NCI-H69 (cell line): ENCODE measurements at places on chromosomes 4 and X.

GRCh38 chr4:162849937-162850336, 316.8 kb downstream of the NAF1 start:
- DNase-seq, result peak; percentile 21

DNA sequence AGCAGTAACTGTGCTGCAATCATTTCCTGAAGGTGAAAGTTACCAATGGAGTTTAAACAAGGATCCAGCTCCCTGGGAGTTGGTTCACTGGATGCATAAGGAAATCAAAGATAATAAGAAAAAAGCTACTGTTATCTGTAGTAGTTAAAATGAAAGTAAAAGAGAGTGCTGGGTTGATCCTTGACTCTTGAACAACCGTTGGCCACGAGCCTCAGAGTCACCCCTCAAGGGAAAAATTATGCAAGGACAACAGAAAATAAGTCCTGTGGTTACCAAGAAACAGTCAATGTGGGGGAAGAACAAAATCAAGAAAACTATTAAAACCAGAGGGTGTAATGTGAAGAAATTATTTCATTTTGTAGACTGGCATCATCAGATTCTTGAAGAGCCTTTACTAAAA, 49.7 kb upstream of the DDIT4L start:
- no peak for DNase-seq

GRCh38 chr4:88275949-88276515, 8.3 kb downstream of the PPM1K start:
- no peak for DNase-seq

DNA sequence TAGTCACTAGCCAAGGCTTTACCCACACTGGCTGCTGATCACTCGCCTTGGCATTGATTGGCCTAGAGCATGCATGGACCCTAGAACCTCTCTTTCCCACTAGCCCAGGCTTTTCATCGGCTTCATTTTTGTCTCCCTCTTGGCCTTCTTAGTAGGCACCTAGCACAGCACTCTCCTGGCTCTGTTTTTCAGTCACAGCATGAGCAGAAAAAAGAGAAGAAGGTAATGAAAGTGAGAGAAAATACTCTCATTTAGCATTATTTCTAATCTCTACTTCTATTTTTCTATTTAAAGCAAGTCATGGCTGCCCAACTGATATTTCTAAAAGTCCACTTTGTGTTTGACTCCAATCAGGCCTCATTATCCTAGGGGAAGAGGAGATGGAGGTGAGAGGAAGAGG, 267.2 kb downstream of the FBXO8 start:
- DNase-seq, result no peak

DNA sequence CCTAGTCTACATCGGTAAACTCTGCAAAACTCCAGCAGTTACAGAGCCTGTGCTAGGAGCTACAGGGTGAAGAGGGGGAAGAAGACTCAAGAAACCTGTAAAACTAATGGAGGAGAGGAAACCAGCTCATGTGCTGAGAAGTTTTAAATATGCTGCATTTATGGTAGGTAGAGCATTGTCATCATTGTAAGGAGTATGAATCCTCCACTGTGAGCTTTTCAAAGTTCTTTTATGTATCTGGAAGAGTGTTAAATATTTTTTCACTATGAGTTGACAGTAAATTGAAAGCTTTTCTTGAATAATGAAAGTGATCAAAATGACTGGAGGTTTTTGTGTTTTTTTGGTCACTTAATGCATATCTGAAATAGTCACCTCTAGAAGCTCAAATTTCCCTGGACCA, 46.2 kb downstream of the SEPTIN11 start:
- no peak for DNase-seq

DNA sequence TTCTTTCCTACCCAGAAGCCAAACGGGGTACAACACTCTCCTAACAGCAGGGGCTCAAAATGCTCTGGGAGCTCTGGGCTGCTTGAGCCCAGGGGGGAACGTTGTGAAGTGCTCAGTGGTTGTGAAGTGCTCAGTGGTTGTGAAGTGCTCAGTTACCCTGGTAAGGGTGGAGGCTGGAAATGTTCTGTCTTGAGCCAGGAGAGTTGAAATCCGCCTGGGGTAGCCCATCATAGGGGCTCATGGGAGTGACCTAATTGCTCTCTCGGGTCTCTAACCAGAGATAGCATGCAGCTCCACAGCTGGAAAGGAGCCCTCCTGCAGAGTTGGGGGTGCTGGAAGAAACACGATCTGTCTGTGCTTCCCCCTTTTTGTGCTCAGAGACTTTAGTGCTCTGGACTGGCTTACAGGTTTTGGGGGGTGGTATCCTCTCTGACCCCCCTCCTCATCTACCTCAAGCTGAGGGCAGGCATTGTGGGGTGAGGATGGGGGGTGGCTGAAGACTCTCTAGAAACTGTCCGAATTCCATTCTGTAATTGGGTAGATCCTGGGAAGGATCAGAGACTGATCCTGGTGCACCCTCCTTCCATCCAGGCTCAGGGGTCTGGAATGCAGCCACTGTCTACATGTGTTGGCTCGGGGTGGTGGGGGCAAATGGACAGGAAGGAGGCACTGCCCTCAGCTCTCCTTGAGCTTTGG, 2.7 kb downstream of the EFNB1 start:
- peak; percentile 13 for DNase-seq

GRCh38 chrX:148416142-148416541, 84.3 kb upstream of the AFF2 start:
- no peak for DNase-seq

GRCh38 chr4:70666369-70666768, at the start of gene JCHAIN:
TSS of gene JCHAIN (minus strand) at chr4:70666508. CDS start at chr4:70666490, 18 bp downstream.
- DNase-seq, result no peak

DNA sequence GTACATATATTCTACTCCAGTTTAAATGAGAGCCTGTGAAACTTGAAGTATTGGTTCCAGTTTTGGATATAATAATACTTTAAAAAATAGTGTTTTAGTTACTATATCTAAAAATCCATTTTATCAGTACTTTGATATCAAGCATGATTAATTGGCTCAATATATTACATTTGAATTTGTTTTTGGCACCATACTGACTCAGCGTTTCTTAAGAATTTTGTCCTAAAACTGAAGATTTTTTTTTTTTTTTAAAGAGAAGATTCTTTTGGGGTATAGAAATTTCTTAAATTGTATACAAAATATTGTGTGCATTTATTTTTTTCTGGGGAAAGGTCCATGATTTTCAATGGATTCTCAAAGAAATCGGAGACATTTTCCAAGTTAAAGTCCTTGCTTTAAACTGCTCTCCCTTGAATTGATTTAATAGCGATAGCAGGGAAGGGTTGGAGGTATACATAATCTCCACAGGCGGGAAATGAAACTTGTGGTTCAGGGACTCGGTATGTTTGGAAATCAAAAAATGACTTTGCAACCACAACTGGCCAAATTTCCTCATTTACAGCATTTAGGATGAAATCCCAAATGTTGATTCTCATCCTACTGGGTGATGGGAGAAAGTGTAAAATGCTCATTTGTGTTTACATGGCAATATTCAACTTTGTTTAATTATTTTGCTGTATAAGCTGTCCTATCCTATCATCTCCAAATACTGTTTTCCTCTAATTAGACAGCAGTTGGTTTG, 62.3 kb downstream of the TMA16 start:
- no peak for DNase-seq

DNA sequence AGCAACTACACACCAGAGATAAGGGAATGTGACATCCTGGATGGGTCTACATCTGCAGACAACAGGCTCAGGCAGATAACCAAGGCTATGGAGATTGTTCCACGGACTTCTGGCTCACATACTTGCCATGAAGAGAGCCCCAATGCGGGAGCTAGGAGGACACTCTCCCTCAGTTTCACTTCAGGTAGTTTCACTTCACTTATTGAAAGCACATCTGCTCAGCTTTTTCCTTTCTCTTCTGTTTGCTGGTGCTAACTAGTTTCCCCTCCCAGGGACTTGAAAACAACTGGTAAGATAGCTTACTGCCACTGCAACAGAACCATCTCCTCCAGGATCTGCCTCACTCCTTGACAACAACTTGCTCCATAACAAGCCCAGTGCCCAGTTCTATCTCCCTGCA, 1.4 kb upstream of the CT47C1 start:
- no peak for DNase-seq

DNA sequence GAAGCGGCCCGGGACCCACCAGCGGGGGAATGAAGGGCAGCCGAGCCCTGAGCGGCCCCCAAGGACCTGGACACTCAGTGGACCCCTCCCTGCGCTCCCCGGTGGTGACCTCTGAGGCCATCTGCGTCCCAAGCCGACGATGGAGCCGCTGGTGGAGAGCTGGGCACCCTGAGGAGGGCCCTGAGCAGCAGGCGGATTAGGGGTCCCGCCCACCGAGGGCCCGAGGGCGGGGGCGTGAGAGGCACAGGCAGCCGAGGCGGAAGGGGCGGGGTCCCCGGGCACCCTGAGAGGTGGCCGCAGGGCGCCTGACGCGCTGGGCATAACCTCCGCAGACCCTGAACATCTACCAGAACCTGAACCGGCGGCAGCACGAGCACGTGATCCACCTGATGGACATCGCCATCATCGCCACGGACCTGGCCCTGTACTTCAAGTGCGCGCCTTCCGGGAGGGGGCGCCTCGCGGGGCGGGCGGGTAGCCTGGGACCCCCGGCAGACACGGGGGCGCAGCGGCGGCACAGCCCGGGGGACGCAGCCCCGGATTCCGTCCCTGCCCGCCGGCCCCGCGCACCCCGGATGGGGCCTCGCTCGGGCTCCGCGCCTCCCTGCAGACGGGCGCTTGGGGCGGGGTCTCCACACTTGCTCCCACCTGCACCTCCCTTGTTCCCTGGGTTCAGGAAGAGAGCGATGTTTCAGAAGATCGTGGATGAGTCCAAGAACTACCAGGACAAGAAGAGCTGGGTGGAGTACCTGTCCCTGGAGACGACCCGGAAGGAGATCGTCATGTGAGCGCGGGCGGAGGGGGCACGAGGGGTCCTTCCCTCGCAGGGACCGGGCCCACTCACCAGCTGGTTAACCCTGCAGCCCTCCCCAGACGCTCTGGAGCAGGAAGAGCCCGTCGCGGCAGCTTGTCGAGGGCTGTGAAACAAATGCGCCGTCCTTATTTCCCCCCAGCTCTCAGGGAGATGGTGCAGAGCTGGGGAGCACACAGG, 10.3 kb downstream of the ATP5ME start:
- DNase-seq, result peak; percentile 63

DNA sequence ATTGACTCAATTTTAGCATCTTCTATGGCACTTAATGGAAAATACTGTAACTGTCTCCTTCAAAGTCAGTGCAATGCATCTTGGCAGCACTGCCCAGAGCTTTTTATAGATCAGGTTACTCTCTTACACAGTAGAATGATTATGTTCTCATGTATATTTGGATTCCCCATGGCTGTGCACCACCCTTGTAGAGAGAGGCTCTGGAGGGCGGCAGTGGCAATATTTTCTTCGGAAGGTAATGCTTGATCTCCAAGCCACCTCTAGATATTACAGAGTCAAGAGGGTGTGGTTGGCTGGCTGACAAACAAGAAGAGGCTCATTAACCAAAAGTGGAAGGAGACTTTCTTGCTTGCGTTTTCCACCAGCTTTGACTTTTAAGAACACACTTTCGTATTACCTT, 72.8 kb upstream of the ARSJ start:
- peak; percentile 49 for DNase-seq

- peak; percentile 43 for DNase-seq
Observed at GRCh38 chr4:20317424-20317985, 65.8 kb downstream of the SLIT2 start.

- peak; percentile 7 for DNase-seq
Observed at GRCh38 chrX:21837056-21837455, 2.4 kb upstream of the MBTPS2 start.

- no peak for DNase-seq
Observed at GRCh38 chr4:7394681-7395451, 39.9 kb downstream of the PSAPL1 start.

DNA sequence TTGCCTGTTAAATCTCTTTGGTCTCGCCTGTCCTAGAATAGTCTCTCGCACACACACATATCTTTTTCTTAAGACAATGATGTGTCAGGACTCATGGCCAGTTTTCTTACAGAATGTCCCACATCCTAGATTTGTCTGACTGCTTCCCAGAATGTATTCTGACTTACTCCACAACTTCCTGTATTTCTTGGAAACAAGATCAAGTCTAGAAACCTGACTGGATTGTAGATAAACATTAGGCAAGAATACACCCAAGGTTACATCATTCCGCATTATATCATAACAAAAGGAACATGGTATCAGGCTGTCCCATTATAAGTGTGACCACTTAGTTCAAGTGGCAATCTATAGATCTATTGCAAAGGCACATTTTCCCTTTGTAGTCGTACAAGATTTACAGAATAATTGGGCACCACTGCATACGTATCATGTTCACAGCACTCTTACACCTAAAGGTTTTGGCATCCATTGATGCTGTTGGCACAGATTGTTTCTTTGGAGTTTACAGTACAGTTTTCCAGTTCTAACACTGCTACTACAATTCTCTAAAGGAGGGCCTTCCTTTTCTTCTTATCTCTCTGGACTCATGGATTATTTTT, 56.4 kb downstream of the FBXW7 start:
- no peak for DNase-seq

- no peak for DNase-seq
Observed at GRCh38 chr4:100129774-100130173, 60.5 kb downstream of the DDIT4L start.

DNA sequence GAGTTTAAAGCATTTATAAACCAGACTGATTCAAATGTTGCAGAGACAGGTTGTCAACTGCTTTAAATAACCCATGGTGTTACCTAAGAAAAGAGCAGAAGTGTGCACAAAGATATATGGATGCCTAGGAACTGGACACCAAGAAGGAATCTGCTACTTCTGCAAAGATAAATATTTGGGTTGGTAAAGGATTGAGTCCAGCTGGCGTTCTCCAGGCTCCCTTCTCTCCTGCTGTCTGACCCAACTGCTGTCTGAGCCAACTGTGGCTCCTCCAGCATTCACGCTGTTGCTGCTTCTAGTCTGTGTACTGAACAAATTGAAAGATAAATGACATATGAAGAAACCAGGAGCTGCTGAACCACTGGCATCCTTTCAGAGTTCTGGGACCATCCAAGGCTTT, 1167.8 kb upstream of the PRKX start:
- no peak for DNase-seq

DNA sequence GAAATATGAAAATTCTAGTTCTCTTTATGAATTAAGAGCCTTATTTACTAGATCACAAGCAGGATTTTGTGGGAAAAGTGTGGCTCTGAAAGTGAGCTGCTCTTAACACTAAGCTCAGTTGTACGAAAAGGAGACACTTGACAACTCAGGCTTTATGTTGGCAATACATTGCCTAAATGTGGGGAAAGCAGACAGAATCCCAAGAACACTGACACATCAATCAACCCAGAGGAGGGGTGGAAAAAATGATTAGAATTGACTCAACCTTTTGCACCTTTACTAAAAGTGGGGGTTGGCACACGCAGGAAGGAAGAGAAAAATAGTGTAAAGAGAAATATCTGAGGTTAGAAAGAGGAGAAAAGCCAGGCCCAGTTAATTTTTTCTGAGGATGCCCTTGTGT, 61.6 kb downstream of the CHST7 start:
- DNase-seq, result no peak

DNA sequence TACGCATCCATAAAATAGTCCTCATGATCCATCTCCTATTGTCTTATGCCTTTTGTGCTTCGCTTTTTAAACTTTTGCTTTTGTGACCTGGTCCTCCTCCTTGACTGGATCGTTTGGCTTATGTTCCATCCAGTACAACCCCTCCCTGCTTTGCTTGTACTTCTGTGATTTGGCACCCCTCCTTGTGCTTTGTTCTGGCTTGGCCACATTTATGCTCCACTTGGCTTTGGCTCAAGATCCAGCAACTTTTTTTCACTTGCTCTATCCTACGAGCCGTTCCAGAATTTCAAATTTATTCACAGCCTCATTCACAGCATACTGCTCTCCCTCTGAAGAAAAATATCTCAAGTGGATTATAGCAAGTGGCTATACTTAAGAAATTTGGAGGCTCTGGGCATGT, 28.0 kb upstream of the GLRA2 start:
- DNase-seq, result no peak
